ENCODE measurements at places on chromosomes 3 and 15.

- DNase-seq = no peak
Measured at GRCh38 chr3:40869013-40869412, 330.3 kb upstream of the CTNNB1 start.

DNA sequence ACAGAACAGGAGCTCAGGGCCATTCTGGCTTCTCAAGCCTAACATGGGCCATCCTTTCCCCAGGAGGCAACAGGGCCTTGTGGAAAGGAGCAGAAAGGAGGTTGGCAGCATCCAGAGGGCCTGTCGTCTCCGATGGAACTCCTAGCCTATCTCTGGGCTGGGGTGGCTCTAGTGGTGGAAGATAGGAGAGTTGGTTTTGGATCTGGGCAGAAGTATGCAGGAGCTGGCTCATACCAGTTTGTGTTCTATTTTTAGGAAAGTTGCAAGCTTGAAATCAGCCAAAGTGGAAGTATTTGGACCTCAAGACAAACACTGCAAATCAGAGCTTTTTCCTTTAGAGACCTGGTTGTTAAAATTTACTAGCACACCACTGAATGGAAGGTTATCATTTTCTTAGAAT is 35.4 kb upstream of the XCR1 start:
- DNase-seq = no peak

DNA sequence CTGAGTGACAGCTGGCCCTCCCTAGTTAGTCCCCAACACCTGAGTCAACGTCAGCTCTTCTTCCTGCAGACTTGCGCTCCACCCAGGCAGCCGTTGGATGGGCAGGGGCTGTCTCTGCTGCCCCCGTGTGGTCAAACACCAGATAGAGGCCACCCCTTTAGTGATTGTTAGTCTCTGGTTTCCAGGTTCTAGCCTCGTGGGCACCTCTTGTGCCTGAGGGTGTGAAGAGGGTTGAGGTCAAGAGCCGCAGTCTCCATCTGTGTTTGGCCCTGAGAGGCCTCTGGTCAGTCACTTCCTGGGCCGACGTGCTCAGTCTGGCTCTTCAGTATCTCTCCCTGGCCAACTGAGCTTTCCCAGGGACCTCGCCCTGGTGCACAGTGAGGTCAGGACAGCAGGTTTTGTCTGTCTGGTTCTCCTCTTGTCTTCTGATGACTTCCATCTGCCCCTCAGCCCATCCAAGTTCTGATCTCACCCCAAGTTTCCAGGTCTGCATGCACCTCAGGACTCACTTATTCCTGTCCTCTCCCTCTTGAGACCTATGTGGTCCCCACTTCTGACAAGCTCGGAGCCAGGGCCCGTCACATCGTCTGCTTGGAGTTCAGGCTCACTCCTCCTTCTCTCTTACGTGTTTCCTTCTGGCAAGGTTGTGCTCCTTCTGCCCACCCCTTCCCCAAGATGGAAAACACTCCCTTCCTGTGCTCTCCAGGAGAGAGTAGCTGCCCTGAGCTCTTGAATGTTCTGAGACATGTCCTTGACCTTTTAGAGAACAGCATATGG is 20.9 kb downstream of the CD276 start:
- DNase-seq = no peak

GRCh38 chr3:27903446-27903845 is 181.3 kb upstream of the EOMES start:
- no peak for DNase-seq

DNA sequence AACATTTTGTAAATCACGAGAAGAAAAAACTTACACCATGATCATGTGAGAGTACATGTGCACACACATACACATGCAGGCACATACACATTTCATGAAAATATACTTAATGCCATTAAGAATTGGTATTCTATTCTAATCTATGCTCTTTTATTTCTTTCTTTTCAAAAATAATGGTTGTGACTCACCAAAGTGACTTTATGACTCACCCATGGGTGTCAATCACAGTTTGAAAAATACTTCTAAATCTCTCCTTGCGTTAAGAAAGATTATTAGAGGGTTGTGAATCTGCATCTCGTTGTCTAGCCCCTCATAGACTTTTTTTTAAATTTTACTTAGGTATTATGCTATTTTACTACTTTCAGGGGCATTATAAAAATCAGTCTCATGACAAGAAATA is 254.2 kb downstream of the TUSC7 start:
- no peak for DNase-seq

DNA sequence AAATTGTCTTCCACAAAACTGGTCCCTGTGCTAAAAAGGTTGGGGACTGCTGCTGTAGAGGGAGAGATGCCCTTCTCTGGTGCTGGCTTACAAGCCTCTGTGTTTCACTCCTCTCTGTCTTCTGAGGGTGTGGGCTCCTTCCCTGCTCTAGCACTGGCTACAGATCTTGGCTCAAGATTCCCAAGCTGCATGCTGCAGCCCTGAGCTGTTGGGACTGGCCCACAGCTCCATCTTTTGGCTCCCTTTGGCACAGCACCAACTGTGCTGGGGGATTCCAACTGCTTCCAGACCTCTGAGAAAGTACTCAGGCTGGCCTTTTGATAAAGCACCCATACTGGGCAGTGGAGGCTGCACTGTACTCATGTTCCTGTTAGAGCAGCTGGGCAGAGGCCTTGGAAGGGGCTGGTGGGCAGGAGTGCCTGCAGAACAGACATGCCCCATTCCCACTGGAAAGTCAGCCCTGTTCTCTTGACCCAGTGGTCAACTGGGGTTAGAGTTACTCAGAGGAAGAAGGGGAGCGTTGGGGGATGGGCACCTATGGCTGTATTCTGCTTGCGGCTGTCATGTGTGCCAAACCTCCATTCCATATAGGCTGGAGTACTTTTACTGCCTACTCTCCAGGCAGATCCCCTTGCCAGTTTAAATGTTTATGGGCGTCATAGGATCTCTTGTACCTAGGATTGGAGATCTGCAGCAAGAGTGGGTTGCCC is 55.7 kb downstream of the GALK2 start:
- no peak for DNase-seq
